NCI-H1048 (cell line): ENCODE measurements at places on chromosomes 7 and 10.

DNA sequence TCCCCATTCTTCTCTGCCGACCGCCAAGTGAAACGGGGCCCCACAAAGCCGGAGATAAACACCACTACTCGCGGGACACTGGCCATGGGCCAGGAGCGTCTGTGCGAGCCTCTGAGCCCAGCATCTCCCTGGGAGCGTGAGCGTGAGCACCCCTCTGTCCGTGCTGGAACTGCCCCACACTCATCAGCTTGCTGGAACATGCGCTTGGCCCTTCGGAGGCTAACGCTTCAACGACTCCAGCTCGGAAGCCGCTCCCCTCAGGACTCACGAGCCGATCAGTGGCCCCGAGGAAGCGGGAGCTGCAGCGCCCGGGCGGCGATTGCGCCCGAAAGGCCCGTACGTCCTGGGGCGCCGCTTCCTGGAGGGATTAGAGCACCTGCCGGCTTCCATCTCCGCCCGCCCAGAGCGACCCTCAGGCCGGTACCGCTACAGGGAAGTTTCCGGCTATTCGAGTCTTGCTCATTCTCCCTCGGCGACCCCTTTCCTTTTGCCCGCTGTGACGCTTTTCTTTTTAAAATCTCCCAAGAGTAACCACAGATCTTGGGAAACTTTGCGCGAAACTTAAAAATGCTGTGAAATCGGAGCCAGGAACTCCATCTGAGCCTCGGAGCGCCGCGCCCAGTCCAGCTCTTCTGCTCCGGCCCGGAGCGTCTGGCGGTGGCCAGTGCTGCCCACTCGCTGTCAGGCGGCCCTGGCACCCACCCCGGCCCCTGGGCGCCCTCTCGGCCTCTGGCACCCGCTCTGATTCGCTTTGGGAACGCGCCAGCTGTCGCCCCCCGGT lies 1.0 kb downstream of the TLL2 start:
- DNase-seq = no peak

- DNase-seq = no peak
Measured at GRCh38 chr10:7423521-7423920, 12.7 kb upstream of the SFMBT2 start.

- DNase-seq = no peak
Measured at GRCh38 chr10:11409357-11409756, 202.1 kb downstream of the USP6NL start.

GRCh38 chr7:4734587-4735345 lies 40.7 kb upstream of the AP5Z1 start:
- no peak for DNase-seq

- no peak for DNase-seq
Measured at GRCh38 chr7:4800487-4800886, 25.1 kb downstream of the AP5Z1 start.

GRCh38 chr10:82827901-82828300 lies 952.9 kb downstream of the NRG3 start:
- no peak for DNase-seq

GRCh38 chr10:74823791-74824183 lies 2.6 kb upstream of the KAT6B start:
- no peak for DNase-seq

DNA sequence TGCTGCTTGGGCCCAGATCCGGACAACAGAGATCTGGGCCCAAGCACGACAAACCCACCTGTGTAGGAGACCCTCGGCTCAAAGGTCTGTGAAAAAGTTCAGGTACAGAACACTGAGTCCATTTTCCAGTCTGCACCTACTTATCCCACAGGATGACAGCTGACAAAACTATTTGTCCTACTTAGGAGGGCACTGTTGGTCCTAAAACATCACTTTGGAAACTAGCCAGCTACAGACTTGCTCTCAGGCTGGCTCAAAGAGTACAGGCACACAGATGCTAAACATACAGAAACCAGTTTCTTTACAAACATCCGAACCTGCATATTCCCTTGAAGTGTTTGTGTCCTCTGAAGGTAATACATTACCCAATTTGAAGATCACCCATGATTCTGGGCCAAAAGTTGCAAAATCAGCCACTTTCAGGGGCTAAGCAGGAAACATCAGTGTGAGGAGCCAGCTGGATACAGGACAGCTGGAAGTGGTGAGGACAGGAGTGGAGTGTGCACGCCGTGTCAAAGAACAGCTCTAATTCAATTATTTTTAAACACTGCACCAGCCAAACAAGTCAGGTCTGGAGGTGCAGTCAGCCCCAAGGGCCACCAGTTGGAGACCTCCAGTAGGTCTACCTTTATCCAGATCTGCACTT lies 88.5 kb downstream of the NOC3L start:
- DNase-seq = no peak

DNA sequence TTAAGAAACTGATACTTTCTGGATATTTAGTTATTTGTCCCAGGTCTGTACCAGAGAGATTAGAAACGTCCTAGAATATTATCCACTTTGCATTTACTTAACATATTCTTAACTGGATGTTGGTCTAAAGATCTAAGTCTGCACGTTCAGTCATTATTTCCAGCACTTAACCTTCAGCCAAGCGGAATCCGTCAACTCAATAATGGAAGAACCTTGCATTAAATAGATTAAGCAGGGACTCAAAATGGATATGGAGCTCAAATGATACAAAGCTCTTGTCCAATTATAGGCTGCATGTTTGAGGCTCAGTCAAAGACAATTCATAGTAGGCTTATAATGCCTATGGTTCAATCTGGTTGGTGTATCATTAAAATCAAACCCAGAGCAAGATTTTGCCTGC lies 162.9 kb downstream of the SEMA3D start:
- no peak for DNase-seq

DNA sequence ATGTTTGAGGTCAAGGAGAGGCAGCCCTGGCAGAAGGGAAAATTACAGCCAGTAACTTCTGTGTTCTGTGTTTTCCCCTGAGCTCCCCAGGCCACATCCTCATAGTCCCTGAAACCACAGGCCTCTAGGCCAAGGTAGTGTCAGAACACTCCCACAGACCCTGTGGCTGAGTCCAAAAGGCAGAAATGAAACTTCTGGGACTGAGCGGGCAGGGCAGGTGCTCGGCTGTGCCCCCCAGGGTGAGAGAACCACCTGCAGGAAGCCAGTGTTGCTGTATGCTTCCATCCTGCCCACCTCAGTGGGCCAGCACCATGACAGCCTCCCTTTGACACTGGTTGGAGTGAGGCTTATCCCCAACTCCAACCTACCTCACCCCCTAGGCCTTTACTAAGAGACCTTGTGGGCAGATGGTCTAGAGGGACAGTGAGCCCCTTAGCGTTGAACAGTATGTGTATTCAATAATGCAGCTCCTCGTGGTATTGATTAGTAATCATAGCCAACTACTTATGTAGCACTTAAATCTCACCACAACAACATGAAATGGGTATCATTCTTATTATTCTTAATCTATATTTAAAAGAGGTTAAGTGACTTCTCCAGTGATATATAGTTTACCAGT lies 30.3 kb downstream of the PIK3CG start:
- DNase-seq = no peak

DNA sequence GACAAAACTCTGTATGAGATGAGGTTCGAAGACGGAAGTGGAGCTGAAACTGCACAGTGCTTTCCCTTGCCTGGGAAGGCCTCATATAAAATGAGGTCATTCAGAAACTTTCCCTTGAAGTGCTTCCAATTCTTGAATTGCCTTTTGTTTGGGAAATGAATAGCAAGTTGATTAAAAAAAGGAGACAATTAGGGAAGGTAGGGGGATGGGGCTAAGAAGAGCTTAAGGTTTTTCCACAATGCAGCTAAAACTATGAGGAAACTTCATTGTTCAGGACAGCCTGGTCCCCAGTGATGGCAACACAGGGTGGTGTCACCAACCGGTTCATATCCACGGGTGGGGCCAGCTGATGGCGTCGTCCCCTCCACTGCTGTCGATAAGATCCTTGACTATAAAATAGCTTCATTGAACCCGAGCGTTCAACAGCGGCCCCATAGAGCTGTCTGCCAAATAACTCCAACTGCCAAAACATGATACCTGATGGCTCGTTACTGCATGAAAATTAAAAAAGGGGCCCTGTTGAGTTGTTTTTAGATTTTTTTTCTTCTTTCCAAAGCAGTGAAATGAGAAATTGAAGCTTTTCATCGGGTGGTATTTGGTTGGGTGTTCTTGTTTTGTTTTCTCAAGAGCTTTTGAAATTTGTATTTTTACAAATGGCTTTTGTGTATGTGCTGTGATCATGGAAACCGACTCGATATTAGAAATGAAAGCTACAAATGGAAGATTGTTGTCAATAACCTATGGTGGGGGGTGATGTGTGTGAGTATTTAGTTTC lies 2.8 kb upstream of the CELF2 start:
- DNase-seq = no peak

GRCh38 chr7:44182827-44183226 lies 6.4 kb downstream of the GCK start:
- no peak for DNase-seq

GRCh38 chr7:25918731-25919130 lies 233.3 kb upstream of the NFE2L3 start:
- DNase-seq = no peak

GRCh38 chr7:72268090-72268489 lies 144.0 kb downstream of the CALN1 start:
- DNase-seq = no peak

GRCh38 chr7:149761307-149761706 lies 12.1 kb downstream of the ZNF467 start:
- no peak for DNase-seq

DNA sequence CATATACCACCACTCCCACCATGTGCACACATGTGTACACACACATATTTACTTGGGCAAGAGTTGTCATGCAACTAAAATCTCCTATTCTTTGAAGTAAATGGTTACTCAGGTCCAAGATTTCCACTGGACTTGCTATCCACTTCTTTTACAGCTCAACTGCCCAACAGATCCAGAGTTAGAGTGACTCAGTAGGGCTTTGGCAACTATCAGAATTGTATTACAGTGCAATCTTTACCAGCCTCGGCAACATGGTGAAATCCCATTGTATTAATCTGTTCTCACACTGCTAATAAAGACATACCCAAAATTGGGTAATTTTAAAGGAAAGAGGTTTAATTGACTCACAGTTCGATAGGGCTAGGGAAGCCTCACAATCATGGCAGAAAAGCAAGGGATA lies 51.9 kb upstream of the ABLIM1 start:
- DNase-seq = no peak

DNA sequence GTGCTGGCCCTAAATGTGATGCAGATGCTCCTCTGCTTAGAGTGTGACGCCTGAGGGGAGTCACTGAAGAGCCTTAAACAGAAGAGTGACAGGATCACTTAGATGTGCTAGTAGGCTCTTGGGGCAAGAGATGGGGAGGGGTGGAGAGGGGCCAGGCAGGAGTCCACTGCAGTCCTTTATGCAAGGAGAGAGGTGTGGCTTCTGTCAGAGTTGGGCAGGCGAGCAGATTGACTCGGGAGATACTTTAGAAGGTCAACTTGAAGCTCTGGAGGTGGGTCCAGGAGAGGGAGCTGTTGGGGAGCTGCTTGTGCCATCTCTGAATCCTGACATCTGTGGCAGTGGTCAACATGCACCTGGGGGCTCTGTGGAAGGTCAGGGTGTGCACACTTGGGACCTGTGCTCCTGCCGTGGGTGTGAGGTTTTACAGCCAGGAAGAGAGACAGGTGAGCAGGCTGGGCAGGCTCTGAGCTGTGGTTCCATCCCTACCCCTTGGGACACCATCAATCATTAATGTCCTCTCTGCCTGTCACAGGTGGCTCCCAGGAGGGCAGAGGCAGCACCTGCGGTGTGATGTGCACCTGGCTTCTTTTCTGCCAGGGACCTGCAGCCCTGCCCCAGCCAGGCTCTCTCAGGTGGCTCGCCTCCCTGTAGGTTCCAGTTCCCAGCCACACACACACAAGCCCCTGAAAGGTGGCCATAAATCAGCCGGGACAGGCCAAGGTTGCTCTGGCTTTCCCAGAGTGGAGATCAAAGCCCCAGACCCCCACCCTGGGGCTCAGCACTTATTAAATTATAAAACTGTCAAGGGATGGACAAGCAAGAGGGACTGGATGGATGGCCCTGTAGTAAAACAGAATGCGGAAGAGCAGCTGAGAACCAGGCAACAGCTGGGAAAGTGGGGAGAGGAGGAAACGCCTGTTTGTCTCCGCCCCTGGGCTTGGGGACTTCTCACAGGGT lies 14.0 kb downstream of the NEURL1 start:
- DNase-seq = no peak

GRCh38 chr10:97718659-97719142 lies 5.2 kb downstream of the MARVELD1 start:
- no peak for DNase-seq

DNA sequence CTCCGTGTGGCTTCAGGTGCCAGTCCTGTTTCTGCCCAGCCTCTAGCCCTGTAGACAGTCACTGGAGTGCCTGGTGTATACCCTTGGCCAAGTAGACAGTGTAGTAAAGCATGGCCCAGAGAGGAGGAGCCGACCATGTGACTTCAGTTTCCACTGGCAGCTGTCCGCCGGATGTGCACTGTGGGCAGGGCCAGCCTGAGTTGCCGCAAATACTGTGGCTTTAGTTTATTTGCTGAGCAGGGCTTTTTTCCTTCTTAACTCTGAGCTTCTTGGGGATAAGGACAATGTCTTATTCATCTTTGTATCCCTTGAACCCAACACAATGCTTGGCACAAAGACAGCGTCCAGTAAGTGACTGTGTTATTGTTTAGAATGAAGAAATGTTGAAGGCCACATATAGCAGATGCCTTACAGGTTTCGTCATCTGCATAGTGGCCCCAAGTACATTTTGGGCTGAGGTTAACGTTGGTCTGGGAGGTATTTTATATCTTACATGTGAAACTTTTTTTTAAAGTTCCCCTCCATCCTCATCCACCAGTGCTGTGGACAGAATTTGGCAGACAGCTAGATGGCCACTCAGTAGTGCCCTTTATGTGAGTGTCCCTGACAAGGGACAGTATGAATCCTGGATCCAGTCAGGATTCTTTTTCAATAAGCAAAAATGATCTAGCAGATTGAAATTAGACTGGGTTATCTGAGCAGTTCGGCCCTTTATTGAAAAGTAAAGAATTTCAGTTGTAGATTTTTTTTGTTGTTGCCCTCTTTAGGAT lies 40.6 kb downstream of the CYP17A1 start:
- no peak for DNase-seq

DNA sequence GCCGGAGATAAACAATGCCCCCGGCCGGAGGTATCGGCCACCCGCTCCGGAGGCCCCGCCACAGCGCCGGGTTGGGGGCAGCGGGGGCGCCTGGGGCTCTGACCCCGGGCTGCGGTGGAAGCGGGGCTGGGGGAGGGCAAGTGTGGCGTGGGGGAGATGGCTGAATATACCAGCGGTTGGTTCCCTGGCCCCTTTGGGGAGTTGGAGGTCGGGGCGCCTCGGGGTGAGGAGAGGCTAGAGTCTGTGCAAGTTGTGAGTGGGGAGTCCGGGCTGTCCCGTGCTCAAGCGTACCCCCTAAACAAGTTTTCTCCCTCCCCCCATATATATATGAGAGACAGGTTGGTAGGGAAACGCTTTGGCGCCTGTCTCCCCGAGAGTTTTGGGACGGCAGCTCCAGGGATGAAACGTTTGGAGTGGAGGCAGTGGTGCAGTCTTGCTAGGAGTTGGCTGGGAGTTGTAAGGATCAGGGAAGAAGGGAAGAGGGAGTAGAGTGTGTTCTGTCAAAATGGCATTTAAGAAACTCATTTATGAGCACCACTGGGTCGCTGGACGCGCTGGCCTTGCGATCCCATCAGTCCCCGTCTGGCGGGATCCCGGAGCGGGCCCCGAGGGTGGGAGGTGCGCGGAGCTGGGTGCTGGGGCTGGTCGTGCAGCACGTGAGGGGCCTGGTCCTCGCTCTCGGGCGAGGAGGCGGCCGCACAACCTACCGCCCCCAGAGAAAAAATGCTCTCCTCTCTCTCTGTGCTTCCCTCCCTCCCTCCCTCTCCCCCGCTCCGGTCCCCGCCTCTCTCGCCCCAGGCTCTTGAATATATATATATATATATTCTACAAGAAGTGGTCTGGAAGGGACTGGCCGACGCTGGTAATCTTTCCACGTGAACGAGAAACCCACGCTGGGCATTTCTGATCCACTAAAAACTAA lies 1.1 kb downstream of the TET1 start:
- no peak for DNase-seq
